ENCODE measurements at places on chromosomes 3 and 15.
A peak's percentile ranks its signal among the peaks of the same experiment; 100 is the strongest.

DNA sequence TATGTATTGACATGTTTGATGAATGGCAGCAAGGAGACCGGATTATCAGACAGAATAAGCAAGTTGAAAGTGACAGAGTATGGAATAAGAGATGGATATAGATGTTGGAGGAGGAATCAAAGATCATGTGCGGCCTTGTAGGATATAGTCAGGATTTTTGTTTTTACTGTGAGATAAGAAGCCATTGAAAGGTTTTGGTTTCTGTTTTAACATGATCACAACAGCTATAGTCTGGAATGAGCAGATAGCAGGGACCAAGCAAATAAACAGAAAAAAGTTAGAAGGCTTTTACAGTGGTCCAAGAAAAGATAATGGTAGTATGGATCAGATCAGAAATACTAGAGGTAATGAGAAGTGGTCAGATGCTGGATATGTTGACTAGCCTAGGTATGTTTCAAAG, 52.6 kb downstream of the SLC12A6 start:
- no peak for DNase-seq

GRCh38 chr3:100869787-100870186, 123.4 kb downstream of the ABI3BP start:
- no peak for DNase-seq

GRCh38 chr3:194323785-194324735, 27.1 kb downstream of the CPN2 start:
- peak; percentile 30 for DNase-seq

DNA sequence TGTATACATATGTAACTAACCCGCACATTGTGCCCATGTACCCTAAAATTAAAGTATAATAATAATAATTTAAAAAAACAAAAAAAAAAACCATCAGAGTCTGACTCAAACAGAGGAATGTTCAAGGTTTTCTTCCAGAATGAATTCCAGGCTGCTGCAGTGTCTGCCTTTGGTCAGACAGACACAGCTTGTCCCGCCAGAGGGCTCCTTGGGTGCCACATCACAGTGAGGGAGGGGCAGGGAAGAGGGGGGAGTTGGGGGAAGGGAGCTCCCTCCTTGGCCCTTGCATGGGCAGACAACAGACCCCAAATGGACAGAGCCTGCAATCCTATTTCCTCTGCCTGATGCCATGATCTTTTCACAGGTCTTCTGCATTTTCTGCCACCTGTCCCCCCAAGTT, 36.5 kb downstream of the ITGB5 start:
- DNase-seq, result no peak
